Stimulated activated CD4-positive, alpha-beta T cell treated with anti-CD3 and anti-CD28 coated beads, Interleukin-12 subunit alpha, Interleukin-12 subunit beta, amount 100 ng/mL, for 4 hours (primary cell): ENCODE measurements at places on chromosomes 11 and 22.

- no peak for DNase-seq
These were observed 477.9 kb downstream of the MIAT start for GRCh38 chr22:27135031-27135981.

GRCh38 chr11:69293819-69294505 is at the start of gene MYEOV:
Gene MYEOV, plus strand, starts transcription at chr11:69294155. Its CDS starts 1,200 bp downstream, at chr11:69295355.
- DNase-seq, result no peak

DNA sequence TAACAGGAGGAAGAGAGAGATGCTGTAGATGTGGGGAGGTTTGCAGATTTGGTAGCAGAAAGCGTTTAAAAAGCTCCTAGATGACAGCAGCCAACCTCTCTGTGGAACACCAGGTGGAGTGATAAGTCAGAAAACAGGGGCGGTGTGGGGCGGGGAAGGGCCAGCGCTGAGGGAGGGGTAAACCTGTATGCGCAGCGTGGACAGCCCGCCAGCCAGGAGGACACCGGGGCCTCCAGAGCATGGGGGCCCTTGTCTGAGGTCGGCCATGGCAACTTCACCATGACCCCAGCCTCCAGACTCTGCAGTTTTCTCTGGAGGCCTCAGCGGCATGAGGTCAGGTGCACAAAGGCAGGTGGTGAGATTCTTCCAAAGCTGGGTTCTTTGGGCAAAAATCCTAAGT is 423.7 kb downstream of the BRD1 start:
- DNase-seq, result no peak

GRCh38 chr11:111167666-111168065 is 77.9 kb upstream of the POU2AF2 start:
- no peak for DNase-seq

- no peak for DNase-seq
These were observed 672.5 kb downstream of the BRD1 start for GRCh38 chr22:49155039-49155769.

DNA sequence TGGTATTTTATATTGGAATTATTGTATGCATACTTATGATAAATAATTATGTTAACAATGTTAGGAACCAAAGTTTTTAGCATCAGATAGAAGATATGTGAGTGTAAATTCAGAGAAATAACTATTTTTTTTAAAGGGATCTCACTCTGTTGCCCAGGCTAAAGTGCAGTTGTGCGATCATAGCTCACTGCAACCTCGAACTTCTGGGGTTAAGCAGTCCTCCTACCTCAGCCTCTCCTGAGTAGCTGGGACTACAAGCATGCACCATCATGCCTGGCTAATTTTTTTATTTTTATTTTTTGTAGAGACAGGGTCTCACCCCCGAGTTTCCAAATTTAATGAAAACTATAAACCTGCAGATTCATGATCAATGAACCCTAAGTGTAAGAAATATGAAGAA is 33.6 kb upstream of the RCE1 start:
- no peak for DNase-seq

- peak; percentile 58 for DNase-seq
These were observed at the start of gene PTPRJ for GRCh38 chr11:47980088-47980906. Gene PTPRJ, plus strand, starts transcription at chr11:47980559. Its CDS starts 354 bp downstream, at chr11:47980913.

- DNase-seq, result peak; percentile 23
These were observed 705 bp downstream of the PTPRJ start for GRCh38 chr11:47980907-47981621.

- peak; percentile 55 for DNase-seq
These were observed 55.8 kb upstream of the RRAS2 start for GRCh38 chr11:14414470-14415461.

DNA sequence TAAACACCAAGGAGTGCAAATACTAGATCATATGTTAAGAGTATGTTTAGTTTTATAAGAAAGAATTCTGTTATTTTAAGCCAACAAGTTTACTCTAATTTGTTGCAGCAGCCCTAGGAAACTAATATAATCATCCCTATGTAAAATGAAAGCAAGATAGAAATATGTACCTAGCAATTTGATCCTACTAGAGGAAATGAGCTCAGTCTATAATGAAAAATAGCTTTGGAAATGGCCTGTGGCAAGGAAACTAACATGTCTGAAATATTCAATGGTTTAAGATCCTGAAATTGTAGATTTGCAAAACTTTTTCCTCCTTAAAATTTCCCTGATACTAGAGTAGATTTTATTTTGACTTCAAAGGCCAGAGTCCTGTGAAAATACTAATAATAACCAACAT is 112.7 kb upstream of the SLC5A12 start:
- no peak for DNase-seq

GRCh38 chr22:36746375-36746970 is 29.4 kb downstream of the IFT27 start:
- no peak for DNase-seq

DNA sequence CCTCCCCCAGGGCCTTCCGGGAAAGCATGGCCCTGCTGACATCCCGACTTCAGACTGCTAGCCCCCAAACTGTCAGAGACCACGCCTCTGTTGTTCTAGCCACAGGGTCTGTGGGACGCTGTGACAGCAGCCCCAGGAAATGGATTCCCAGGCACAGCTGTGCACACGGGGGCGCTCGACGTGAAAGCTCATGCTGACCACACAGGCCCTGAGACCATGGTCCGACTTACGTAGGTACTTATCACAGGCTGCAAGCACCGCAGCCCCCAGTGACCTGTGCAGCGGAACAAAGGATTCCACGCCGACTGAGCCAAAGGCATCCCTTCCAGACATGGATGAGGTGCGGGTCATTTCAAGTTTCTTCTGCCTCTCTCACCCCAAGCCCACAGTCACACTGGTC is 150.6 kb downstream of the CTTN start:
- no peak for DNase-seq

GRCh38 chr11:67372321-67372992 is 941 bp downstream of the CLCF1 start:
- DNase-seq, result no peak

- DNase-seq, result no peak
These were observed 96.4 kb downstream of the PRMT3 start for GRCh38 chr11:20483931-20484330.

GRCh38 chr11:64810891-64811272 is 531 bp upstream of the MEN1 start:
- peak; percentile 29 for DNase-seq

DNA sequence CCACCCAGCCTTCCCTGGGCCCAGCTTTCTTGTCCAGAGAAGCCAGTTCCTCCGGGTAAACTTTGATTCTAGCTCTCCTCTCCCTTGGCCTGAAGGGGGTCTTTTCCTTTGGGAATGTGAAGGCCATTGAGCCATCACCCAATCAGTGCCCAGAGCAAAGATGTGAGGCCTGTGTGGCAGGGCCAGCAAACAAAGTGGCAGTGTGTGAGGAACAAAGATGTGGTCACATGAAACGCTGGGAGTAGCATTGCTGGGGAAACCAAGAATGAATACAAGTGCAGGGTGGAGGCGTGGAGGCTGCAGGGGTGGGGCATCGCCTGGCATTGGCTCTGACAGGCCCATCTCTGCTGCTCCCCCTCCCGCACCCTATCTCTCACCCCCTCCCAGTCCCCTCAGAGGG is 91.9 kb upstream of the BID start:
- no peak for DNase-seq

DNA sequence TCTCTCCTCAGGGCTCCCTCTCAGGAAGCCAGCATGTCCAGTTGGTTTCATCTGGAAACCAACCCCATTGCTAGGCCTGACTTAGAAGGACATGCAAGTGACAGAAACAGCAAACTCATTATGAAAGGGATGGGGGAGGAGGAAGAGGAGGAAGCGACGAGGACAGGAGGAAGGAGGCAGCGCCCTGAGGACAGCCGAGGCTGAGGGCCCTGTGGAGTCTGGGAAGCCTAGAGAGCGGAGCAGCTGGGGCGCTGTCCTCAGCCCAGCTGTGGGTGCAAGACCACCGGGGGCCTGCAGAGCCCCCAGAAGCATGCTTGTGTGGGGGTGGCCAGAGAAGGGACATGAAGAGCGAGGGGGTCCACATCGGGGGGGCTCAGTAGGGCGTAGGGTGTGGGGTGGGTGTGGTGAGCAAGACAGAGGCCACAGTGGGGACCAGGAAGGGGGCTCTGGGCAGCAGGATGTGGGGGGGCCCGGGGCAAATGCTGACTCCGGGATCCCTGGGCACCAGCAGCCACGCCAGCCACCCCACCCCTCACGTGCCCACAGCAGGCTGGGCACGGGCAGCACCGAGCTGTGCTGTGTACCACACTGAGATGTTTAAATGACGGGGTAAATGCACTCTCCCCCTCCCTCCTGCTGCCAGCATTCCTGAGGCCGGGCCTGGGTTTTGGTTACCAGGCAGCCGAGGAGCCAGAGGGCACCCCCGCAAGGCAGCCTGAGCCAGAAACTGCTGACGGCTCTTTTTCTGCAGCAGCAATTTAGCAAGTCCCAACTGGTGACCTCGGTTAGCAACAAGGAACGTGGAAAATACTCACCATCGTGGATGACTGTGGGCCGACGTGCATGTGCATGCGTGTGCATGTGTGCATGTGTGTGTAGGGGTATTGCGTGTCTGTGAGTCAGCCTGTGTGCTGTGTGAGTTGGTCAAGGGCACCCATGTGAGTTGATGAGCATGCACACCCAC is 82.7 kb upstream of the LINC01488 start:
- DNase-seq, result no peak

DNA sequence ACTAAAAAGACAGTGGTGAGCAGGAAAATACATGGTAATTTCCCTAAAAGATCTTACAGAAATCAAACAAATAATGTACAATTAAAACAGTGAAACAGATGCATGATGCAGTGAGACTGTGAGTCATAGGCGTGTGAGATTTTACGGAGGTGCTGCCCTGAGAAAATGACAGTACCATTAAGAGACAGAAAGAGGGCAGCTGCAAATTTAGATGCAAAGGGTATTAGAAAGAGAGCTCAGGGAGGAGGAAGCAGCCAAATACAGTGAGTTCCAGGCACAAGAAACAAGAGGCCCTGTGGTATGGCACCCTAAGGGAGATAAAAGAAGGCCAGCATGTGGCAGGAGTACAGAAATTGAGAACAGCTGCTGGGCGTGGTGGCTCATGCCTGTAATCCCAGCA is 88.5 kb upstream of the FIBIN start:
- DNase-seq, result no peak

GRCh38 chr22:26949193-26949592 is 291.8 kb downstream of the MIAT start:
- DNase-seq, result no peak

- peak; percentile 42 for DNase-seq
These were observed 8.8 kb upstream of the CTSD start for GRCh38 chr11:1772270-1773130.

DNA sequence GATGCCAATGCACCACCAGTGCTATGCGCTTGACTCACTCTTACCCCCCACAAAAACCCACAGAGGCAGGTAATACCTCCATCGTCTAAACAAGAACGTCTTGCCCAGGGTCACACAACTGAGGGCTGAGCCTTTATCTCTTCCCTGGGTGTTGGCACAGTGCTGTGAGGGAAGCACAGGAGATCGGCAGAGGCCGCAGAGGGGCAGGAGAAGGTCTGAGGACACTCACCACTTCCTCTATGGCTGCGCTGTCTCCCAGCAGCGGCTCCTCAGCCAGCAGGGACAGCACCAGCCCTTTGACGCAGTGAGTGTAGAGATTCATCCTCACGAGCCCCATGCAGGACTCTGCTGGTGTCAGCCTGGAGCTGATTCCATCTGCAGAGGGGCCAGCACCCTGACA is 19.9 kb downstream of the HPS4 start:
- no peak for DNase-seq

DNA sequence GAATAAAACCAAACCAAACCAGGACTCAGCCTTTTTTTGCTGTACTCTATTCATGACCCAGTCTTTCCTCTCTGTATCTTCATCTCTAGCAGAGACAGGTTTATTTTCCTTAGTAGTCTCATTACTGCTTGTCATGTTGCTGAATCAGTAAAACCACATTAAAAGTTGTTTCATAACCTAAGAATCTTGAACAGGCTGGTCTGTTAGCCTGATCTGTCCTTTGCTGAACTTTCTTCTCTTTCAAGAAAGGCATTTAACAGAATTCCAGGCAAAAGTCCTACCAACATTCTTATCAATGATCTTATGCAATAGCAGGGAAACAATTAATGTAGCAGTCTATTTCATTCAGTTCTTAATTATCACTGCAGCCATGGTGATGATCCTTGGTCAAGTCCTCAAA is 197.7 kb downstream of the CASP12 start:
- no peak for DNase-seq
